Inflammatory macrophage (primary cell): ENCODE measurements at places on chromosomes 4 and X.

GRCh38 chr4:53747401-53747800, 156.1 kb upstream of the LNX1 start:
- no peak for DNase-seq

- DNase-seq = no peak
These were observed 27.0 kb downstream of the MBNL3 start for GRCh38 chrX:132461886-132462285.

DNA sequence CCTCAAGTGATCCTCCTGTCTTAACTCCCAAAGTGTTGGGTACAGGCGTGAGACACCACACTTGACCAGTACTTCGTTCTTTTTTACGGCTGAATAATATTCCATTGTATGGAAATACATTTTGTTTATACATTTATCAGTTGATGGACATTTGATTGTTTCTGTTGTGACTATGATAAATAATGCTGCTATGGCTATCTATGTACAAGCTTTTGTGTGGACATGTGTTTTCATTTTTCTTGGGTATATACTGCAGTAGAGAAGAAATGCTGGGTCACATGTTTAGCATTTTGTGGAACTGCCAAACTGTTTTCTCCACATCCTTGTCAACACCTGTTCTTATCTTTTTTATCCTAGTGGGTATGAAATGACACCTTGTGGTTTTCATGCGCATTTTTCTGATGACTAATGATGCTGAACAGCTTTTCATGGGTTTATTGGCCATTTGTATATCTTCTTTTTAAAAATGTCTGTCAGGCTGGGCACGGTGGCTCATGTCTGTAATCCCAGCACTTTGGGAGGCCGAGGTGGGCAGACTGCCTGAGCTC, 37.3 kb downstream of the SAT1 start:
- no peak for DNase-seq

GRCh38 chrX:101417190-101417589, 9.2 kb downstream of the HNRNPH2 start:
- no peak for DNase-seq
